Right cardiac atrium (tissue), 5 donors: ENCODE measurements at places on chromosomes 3 and 15. TPM values are rescaled to one million over a fixed set of nuclear protein-coding genes. Genes with fewer than 3 reads are reported as not detected.

- DNase-seq: no peak
These were observed 59.2 kb upstream of the HERC1 start for GRCh38 chr15:63892794-63893441.

DNA sequence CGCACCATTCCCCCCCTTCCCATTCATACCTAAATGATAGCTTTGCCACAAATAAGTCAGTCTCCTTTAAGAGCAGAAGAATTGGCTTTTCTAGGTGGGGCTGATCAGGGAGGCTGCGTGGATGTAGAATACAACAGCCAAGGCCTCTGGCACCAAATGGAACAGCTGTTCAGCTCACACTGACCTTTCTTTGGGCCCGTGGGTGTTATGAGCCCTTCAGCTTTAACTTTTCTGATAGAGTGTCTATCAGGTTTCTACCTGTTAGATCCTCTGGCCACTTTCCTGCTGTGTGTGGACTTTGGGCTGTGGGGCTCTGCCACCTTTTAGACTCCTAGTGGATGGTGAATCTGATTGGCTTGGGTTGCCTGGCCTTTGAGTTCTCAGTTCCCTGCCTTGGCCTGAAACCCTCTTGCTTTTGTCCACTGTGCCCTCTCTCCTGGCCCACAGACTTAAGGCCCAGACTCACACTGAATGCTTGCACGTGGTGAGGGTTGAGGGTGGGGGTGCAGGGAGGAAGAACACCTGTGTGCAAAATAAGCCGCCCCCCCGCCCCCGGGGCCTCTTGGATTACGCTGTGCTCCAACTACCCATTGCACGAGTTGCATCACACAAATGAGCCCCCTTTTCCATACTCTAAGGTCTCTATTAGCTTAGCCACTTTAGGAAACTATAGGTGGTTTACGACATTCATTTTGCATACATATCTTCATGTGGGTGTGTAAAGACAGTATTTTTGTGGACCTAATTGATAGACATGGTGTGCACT lies 1.3 kb upstream of the RFX7 start:
- peak; percentile 51 for DNase-seq

DNA sequence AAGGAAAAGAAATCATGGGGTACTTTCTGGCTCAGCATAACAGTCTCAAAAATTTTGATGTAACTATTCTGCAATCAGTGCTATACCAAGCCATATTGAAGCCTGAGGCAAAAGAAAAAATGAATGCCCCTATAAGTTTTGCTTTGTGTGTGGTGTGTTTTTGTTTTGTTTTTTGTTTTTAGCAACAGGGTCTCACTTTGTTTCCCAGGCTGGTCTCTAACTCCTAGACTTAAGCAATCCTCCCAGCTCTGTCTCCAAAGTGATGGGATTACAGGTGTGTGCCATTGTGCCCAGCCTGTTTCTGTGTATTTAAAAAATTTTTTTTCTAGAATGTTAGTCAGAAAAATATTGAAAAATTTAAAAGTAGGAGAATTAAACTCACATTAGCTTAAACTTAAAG lies 93.2 kb downstream of the ZNF280D start:
- no peak for DNase-seq

DNA sequence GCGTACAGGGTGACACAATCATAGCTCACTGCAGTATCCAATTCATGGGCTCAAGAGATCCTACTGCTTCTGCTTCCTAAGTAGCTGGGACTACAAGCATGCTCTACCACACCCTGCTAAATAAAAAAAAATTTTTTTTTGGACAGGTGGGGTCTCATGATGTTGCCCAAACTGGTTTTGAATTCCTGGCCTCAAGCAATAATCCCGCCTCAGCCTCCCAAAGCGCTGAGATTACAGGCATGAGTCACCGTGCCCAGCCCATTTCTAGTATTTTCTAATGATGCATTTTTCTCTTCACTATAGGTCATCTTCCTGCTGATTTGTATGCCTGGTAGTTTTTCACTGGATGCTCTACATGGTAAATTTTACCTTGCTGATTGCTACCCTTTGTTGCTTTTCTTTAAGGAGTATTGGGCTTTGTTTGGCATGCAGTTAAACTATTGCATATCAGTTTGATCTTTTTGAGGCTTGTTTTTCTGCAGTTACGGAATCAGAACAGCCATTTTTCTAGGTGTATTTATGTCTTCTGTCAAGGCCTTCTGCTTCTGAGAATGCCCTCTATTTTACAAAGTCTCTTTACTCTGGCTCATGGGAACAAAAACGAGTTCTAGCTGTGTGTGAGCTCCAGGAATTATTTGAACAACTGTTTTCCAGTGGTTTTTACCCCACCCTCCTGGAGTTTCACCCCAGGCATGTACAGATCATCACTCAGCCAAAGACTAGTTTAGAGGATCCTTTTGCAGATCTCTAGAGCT lies 14.2 kb upstream of the NPTN start:
- no peak for DNase-seq

DNA sequence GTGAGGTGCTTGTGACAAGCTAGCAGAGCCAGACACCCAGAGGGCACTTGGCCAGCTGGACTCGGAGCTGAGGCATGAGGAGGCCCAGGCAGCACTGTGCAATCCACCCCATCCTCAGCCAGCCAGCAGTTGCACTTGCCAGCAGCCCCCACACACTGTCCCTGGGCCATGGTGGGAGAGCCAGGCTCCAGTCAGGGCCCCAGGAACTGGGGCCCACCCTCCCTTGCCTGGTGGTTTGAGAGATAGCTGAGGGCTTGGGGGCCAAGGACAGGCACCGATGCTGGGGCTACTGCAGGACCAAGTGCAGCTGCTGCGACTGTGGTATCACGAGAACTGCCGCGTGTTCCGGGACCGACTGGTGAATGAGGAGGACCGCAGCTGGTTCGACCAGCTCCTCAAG lies 63.5 kb downstream of the DNAH1 start:
- DNase-seq: no peak

- no peak for DNase-seq
These were observed 48.0 kb downstream of the CFAP92 start for GRCh38 chr3:128945878-128946175.

- no peak for DNase-seq
These were observed 6.2 kb upstream of the TIPARP start for GRCh38 chr3:156668073-156668763.

DNA sequence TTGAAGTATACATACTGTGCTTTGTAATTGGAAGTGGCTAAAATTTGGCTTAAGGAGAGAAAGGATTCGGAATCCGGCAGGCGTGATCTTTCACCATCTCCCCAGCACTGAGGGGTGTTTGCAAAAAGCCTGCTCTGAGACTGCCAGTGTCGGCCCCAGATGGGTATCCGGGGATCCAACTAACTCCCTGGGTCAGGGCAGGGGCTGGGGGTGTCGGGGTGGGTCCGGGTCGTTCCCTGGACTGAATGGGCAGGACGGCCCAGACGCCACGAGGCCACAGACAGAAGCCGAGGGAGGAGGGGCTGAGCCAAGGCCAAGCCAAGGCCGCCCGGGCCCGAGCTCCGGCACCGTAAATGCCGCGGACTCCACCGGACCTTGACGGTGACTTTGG lies 349 bp downstream of the PPIB start:
- DNase-seq: no peak

DNA sequence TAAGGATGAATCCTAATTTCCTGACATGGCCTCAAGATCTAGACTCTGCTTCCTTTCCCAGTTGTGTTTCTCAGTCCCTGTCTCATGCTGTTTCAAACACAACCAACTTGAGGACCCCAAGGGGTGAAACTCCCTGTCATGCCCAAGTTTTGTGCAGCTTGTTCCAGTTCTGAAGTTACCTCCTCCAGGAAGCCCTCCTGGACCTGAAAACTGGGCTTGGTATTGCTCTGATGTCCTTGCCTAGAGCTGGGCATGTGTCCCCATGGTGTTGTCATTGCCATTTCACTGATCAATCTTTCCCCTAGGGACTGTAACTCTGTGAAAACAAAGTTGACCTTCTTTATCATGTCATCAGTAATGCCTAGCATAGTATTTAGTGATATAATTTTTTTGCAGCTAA lies 6.1 kb upstream of the LMOD3 start:
- no peak for DNase-seq

DNA sequence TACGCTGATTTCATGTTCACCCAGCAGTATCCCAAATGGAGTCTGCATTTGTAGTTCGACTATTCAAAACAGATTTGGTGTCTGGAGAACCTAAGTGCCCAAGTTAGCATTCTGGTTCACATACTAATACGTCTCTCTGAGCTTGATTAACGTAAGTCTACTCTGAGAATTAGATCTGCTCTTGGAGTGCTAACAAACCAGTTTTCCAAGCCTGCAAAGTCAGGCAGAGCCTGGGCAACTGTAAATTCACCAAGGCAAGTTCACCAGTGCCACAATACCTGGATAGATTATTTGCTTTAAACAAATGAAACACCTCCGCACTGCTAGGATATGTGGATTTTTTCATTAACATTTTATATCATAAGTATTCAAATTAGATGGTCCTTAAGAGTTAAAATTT lies 912.6 kb downstream of the ROBO1 start:
- no peak for DNase-seq

DNA sequence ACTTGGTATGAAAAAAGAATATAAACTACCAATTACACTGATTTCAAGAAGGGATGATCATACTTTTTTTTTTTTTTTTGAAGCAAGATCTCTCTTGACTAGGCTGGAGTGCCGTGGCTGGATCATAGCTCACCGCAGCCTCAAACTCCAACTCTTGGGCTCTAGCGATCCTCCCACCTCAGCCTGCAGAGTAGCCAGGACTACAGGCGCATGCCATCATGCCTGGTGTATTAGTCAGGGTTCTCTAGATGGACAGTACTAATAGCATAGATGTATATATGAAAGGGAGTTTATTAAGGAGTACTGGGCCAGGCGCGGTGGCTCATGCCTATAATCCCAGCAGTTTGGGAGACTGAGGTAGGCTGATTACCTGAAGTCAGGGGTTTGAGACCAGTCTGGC lies 11.5 kb upstream of the SEC11A start:
- DNase-seq: no peak

GRCh38 chr15:94174399-94174802 lies 57.0 kb upstream of the MCTP2 start:
- no peak for DNase-seq

DNA sequence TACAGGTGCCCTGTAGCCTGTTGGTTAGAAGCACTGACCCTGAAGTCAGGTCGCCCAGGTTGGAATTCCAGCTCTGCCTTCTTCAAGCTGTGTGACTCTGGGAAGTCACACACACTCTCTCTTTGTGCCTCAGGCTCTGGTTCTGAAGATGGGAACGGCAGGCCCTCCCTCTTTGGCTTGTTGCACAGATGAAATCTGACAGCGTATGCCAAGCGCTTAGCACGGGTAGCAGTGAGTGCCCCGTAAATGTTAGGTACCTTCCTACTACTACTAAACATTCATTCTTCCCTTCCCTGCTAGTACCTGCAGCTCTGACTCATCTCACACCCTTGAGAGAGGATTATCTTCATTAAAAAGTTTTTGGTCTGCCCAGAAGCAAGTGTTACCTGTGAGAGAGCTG lies 139.0 kb downstream of the PGPEP1L start:
- DNase-seq: no peak

- no peak for DNase-seq
These were observed 18.2 kb downstream of the APBA2 start for GRCh38 chr15:28904003-28904402.

DNA sequence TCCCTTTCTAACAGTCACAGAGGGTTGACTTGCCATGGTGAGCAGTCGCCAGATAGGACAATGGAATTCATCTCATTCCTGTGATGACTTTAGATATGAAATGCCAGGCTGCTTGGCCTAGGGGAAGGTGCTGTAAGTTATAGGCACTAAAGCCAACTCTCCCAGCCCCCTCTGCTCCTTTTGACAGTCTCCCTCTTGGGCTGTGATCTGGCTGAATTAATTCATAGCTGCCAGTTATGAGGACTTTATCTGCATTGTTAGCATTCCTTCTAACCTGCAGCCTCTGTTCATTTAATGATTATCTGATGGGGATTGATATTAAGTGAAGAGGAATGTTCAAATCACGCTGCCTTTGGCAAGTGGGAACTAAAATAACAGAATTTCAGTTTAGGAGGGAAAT lies 427.1 kb upstream of the RASGRP1 start:
- DNase-seq: no peak

GRCh38 chr15:42547918-42548248 lies 710 bp downstream of the LRRC57 start:
- no peak for DNase-seq

- DNase-seq: no peak
These were observed 55.7 kb downstream of the GALK2 start for GRCh38 chr15:49225572-49226281.

- no peak for DNase-seq
These were observed 46.0 kb upstream of the SLC7A14 start for GRCh38 chr3:170631755-170632488.

DNA sequence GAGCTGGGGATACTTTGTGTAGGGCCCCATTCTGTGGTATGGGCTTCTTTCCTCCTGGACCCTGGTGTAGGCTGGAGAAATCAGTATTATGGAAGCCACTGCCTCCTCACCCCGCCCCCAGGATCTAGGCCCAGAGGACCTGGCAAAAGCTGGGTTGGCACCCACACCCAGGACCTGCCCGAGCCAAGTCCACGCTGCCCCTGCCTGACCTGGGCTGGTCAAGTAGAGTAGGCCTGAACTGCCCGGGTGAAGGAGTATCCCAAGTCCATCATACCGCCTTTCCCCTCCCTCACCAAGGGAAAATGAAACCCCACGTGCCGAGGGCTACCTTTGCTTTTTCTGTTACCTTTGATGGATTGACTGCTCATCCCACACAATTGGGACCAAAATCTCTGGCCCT lies 37.7 kb upstream of the TRAK1 start:
- DNase-seq: peak; percentile 78

GRCh38 chr15:52667597-52667996 lies 11.6 kb downstream of the ATOSA start:
- no peak for DNase-seq

DNA sequence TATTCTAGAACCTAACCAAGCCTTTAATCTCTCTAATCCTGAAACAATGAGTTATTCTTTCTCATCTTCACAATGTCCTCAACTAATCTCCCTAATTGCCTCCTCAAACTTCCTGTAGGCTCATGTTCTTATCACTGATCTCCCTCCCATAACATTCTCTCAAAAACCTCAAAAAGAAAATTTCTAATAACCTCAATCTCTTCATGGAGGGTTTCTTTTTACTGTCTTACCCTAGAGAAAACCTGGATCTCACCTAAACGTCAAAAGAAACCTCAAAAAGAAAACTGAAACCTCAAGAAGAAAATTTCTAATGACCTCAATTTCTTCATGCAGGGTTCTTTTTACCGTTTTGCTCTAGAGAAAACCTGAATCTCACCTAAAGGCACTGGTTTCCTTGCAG lies 150.2 kb downstream of the GSK3B start:
- no peak for DNase-seq

GRCh38 chr3:170154569-170155143 lies 26.9 kb downstream of the PHC3 start:
- DNase-seq: no peak

Gene PFN2
- total RNA-seq: 69.9 TPM

Gene CD80
- total RNA-seq: not detected

Gene AP3S2
- 38.5 TPM for total RNA-seq

Gene SYNPR
- 14.4 TPM for total RNA-seq

Gene CHRFAM7A
- 1.7 TPM for total RNA-seq

Gene TMEM212
- total RNA-seq: not detected

Gene PLS1
- total RNA-seq: 1.2 TPM

Gene RTP3
- total RNA-seq: not detected

Gene ALPK3
- total RNA-seq: 72.1 TPM

Gene SLC27A2
- total RNA-seq: not detected
